ENCODE measurements at places on chromosomes 5 and 9. TPM values are rescaled to one million over a fixed set of nuclear protein-coding genes. Genes with fewer than 3 reads are reported as not detected.

The SPATA31C1 gene
- total RNA-seq: not detected

The SOWAHA gene
- 14.4 TPM for total RNA-seq

The MZB1 gene
- total RNA-seq: not detected

The JAK2 gene
- 20.8 TPM for total RNA-seq

The ANKS6 gene
- 24.6 TPM for total RNA-seq

The CARTPT gene
- total RNA-seq: 3.3 TPM
